Fibroblast of skin of abdomen (primary cell): ENCODE measurements at places on chromosomes 1 and 21.
A peak's percentile ranks its signal among the peaks of the same experiment; 100 is the strongest.

DNA sequence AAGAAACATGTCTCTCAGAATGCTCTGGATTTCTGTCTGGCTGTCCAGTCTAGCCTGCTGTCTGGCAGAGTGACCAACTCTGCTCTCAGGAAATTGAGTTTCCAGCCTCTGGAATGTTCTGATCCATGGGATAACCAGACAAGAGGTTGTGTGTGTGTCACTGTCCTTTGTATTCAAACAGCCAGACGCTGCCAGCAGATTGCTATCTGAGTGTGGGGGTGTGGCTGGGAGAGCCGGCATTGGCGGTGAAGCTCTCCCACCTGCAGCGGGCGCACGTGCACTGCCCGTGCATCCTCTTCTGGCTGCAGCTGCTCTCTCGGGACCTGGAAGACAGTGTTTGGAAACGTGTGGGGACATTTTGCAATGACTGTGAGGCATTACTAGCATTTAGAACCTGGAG lies 26.1 kb downstream of the PKP1 start:
- DNase-seq: peak; percentile 40

- DNase-seq: peak; percentile 71
Measured at GRCh38 chr1:108141621-108142020, 58.5 kb downstream of the SLC25A24 start.

- DNase-seq: peak; percentile 41
Measured at GRCh38 chr1:202998836-202999750, 8.1 kb upstream of the TMEM183A start.

GRCh38 chr1:44999232-44999631 lies 11.9 kb downstream of the HECTD3 start:
- no peak for DNase-seq
